ENCODE measurements at places on chromosomes 16 and 17.

DNA sequence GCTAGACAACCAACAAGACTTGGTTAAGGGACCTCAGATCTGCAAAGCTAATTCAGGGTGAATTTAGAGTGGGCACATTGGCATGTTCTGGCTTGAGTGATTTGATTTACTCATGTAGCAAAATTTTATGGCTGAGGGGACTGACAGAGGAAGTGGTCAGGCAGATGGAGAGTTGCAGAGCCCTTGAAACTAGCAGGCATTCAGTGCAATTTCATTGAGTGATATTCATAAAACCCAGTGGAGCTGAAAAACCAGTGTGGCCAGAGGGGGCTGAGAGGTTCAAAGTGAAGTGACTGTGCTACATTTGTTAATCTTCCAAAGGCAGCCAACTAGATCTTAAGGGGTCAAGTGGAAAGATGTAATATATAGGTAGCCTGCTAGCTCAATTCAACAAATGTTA lies 2.2 kb upstream of the TMEM94 start:
- DNase-seq, result no peak

DNA sequence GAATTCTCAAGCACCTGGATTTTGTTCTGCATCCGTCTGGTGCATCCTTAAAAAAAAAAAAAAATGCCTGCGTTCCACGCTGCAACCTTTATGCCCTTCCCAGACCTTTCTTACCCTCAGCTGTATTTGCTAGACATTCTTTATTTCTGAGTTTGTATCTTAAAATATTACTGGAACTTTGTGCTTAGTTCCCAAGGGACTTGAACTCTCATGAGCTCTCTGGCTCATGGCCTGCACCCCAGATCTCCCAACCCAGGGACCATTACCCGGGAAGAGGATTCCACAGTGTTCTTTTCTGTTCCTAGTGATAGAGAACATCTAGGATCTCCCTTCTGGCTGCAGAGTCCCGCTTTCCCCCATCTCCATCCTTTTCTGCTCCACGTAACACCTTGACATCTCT lies 28.9 kb upstream of the CLEC18A start:
- no peak for DNase-seq

- peak; percentile 74 for DNase-seq
Measured at GRCh38 chr16:82655072-82655714, 28.4 kb downstream of the CDH13 start.

DNA sequence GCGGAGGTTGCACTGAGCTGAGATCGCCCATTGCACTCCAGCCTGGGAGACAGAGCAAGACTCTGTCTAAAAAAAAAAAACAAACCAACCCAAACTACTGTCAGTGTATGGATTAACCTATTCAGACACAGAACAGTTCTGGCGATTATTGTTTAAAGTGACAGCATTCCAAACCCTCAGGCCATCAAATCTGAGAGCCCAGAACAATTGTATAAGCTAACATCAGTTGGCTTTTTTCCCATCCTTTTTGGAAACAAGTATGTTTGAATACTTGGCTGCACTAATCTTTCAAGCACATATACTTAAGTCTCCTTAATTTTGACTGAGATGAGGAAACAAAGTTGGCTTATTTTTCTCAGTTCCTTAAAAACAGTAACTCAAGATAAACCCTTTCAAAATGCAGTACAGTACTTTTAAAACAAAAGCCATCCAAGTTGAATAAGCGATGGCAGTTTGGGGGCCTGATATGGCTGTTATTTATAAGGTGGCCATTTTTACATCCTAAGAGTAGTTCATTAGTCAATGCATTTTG lies 1.4 kb downstream of the ZSWIM7 start:
- no peak for DNase-seq

GRCh38 chr16:70664325-70665112 lies 18.2 kb downstream of the IL34 start:
- no peak for DNase-seq

DNA sequence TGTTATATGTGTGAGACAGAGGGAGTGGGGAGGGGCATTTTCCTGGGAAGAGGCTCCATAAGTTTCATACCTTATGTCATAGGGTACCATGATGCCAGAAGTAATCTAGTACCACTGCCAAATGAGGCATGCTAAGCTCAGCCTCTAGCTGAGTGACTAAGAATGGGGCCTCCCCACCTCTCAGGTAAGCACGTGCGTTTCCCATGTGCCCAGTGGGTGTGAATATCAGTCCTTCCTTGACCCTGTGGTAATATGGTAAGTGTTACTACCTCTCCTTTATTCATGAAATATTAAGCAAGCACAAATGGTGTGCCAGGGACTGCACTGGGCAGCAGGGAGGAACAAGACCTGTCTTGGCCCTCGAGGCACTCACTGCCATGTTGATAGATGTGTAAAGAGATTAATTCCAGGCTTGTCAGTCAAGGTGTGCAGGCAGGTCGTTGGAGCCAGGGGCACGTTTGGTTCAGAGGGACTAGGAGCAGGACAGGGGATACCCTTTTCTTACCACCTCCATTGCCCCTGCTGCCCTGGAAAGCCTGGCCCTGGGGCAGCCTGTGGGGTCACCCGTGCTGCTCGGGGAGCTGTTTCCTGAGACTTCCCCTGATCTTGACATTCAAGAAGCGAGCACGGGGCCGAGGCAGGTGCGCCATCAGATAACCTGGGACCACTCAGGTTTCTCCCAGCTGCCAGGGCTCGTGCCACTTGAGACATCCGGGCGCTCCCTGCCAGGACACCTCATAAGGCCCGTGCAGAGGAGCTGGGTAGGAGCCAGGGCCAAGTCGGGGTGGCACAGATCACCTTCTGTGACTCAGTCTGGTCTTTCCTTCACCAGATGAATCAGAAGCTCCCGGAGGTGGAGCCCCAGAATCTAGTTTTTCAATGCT lies 8.8 kb downstream of the RSAD1 start:
- DNase-seq, result no peak

DNA sequence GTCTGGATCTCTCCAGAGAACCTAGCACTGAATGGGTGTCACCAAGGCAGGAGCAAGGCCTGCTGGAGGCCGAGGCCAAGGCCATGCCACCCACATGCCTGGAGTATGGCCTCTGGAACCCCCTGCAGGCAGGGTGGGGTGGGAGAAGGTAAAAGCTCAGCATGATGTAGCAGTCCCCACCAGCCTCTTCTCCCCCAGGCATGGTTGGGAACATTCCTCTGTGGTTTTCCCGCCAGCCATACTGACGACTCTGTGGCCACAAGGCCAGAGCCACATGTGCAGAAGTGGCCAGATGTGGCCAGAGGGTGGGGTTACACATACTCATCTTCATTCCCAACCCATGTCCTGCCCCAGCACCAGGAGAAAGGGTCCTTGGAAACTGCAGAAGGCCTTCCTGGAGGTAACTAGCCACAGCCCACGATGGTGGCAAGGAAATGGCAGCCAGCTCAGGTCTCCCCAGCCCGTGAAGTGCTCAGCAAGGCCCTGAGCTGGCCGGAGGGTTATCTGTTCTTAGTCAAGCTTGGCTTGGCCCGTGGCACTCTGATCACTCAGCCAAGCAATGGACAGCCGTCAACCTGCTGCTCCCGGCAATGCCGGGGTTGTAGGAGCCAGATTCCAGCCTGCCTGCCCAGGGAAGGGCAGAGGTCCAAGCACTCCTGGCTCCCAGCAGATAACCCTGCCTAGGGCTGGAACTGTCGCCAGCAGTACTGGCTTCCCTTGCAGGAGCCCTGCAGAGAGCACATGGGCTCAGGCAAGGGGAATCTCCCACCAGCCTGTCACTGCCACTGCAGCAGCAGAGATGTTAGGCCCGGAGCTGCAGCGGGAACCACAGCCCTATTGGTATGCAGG lies 26.1 kb downstream of the HDAC5 start:
- no peak for DNase-seq

GRCh38 chr16:11248133-11248532 lies 7.9 kb downstream of the SOCS1 start:
- DNase-seq, result no peak

GRCh38 chr17:78048346-78049292 lies 79.9 kb downstream of the TMC6 start:
- no peak for DNase-seq

DNA sequence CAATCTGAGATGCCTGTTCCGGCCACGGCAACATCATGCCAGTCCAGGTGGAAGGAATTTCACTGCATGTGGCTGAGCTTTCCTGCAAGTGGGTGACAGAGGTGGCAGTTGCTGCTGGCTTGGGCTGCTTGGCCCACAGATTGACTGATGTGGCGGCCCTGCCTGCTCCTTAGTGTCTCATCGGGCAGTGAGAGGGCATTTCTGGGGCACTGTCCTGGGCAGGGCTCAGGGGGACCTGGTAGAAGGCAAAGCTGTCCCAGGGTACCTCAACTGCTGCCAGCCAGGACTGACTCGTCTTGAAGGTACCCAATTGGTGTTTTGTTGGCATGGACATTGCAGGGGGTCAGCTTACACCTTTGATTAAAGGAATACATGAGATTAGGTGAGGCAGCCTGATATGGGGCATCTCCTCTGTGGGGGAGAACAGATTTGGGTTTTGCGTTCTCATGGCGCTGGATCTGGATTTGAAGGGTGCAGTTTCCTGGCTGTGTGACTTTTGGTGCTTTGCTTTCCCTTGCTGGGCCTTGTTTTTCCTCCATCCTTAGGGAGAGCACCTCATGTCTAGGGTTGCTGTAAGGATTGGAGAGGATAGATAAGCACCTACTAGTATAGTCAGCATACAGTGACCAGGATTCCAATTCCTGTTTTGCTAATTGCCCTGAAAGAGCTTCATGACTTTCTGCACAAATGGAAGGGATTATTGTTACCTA lies 5.4 kb downstream of the CMIP start:
- DNase-seq, result no peak

GRCh38 chr16:49453021-49453420 lies 79.4 kb downstream of the C16orf78 start:
- DNase-seq, result no peak

GRCh38 chr17:40777459-40777858 lies 4.9 kb downstream of the KRT27 start:
- no peak for DNase-seq

DNA sequence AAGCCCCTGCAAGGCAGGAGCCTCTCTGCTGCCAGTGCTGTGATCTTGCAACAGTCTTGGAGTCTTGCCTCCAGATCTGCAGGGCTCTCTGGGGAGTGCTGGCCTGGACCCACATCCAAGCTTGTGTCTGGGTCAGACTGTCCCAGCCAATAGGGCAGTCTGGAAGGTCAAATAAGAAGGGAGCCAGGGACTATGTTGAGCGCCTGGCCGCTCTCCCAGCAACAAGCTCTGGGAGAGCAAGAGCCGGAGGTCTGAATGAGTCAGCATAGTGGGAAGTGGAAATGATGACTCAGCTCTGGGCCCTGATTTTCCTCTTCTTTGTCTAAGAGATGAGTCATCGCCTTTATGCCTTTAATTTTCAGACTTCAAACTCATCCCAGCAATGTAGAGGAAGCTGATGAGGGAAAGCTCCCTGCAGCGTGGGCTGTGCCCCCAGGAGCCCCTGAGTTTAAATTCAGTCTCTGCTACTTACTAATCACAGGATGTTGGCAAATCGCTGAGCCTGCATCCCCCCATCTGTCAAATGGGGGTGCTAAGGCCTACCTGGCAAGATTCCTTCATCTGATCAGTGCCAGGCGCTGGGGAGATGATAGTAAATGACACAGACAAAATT lies 43.6 kb upstream of the HAPSTR1 start:
- DNase-seq, result no peak

DNA sequence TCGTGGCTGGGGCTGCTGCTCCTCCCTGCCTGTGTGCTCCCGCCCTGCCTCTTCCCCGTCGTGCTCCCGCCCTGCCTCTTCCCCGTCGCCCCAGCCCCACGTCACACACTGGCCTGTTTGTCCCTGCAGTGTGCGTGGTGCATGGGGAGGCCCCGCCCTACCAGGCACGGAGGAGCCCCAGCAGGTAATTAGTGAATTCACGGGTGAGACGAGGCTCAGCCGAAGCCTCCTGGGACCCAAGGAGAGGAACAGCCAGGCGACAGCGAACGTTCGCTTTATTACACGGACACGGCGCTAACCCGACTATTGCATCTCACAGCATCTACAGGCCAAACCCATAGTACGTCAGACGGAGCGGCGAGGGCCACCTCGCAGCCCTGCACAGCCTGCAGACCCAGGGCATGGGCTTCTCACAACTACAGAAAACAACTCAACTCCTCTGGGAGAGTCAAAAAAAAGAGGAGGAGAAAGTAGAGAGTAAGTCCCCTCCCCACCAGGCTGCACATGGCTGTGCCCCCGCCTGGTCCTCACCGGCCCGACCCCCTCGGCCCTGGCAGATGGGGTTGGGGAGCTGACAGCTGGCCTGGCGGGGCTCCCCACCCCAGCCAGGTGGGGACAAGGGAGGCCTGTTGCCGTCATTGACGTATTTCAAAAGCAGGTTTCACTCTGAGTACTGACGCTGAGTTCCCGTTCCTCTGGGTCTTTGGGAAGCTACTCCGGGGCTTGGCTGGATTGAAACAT lies 4.3 kb upstream of the PABPN1L start:
- DNase-seq, result no peak

GRCh38 chr17:80283116-80283852 lies 22.6 kb downstream of the RNF213 start:
- no peak for DNase-seq

DNA sequence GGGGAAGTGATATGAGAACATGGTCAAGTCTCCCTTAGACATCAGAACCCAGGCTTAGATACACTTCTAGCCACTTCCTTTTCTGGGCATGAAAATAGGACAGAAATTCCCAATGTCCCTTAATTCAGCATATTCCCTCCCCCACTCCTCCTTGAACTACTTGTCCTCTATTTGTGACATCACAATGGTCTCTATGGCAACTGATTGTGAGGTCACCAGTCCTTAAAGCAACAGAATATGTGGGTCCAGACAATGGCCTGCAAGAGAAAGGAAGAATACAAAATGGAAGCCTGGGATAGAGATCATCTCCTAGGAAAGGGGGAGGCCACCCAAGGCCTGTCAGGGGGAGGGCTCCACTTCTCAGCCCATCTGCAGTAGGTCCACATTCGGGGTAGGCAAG lies 6.7 kb upstream of the SEZ6 start:
- no peak for DNase-seq

DNA sequence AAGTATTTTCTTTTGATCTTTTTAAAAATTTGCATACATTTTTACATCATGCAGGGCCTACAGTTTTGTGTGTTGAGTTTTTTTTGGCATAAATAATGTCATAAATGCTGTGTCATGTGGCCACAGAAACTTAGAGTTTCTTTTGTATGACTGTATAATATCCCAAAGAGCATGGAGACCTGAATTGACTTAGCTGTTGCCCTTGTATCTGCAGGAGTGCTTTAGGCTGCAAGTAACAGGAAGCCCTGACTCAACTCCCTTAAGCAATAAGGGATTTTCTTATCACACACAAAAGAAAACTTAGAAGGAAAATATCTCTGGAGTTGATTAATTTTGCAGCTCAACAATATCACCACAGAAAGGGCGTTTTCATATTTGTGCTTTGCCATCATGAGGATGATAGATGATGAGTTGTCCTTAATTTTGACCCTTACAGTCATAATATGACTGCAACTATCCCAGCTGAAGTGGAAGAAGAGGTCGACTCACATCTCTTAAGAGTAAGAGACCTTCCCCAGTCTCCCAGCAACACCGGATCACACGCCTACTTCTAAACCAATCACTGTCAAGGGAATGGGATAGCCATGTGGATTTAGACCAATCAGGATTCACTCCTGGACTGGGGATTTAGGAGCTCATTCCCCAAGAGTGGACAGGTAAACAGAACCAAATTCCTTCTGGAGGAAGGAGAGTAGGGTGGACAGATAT lies 138.9 kb downstream of the GSG1L start:
- no peak for DNase-seq

- no peak for DNase-seq
Measured at GRCh38 chr17:7011942-7012254, 526 bp upstream of the RNASEK start.

GRCh38 chr17:3282901-3283300 lies 15.3 kb downstream of the OR3A1 start:
- DNase-seq, result no peak

GRCh38 chr17:63240106-63240505 lies 206.0 kb downstream of the CYB561 start:
- no peak for DNase-seq

Data from effector memory CD8-positive, alpha-beta T cell (primary cell).